ENCODE measurements at places on chromosomes 1 and 21.

GRCh38 chr1:93839307-93839706 lies 39.7 kb downstream of the DNTTIP2 start:
- no peak for DNase-seq

GRCh38 chr1:22665752-22666151 lies 12.7 kb downstream of the C1QB start:
- DNase-seq = no peak

- no peak for DNase-seq
These were observed 10.1 kb upstream of the MEF2D start for GRCh38 chr1:156510709-156511108.

GRCh38 chr1:24990779-24991641 lies 60.9 kb upstream of the RUNX3 start:
- no peak for DNase-seq

DNA sequence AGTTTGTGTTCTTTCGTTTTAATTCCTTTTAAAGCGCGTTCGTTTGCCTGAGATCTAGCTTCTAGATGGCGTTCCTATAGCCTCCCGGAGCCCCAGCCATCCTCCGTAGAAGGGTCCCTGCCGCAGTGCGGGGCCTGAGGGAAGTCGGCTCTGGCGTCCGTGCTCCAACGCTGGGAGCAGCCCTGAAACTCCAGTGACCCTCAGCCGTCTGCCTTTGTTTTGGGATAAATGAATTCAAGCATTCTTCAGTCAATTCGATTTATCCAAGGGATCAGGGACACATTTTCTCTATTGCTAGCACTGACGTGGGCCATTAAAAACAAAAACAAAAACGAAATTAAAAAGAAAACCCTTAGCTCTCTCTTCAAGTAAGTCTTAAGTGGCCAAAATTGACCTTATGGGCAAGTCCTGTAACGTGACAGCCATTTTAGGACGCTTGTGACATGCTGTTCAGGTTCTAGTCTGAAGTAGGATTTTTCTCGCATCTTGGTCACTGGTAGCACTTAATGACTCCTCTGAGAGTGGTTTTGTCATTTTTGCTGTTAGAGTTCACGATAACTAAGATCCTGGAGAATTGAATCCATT lies 742 bp upstream of the HSPA13 start:
- no peak for DNase-seq

- DNase-seq = no peak
These were observed 1.3 kb upstream of the RCOR3 start for GRCh38 chr1:211257826-211258225.

- no peak for DNase-seq
These were observed at the start of gene KRTAP21-2 for GRCh38 chr21:30747159-30747558. KRTAP21-2 (minus strand) TSS chr21:30747259; CDS start chr21:30747202, 57 bp downstream.

DNA sequence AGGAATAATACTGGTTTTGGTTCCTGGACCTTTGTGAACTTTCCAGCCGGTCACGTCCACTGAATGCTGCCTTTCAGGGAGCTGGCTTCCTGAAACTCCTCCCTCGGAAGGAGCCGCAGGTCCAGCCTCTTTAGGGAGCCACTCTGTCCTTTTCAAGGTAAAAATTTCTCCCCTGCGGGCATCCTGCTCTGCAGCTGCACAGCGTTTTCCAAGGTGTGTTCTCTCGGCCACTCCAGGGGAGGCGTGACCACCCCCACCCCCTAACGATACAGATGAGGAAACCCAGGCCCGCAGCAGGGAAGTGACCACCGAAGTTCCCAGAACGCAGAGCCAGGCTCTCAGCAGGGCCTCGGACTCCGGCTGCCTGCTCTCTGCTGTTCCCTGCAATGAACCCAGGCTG lies 21.5 kb downstream of the PADI2 start:
- no peak for DNase-seq

All from stimulated activated CD8-positive, alpha-beta memory T cell treated with anti-CD3 and anti-CD28 coated beads, Interleukin-4, amount 100 ng/mL, for 4 hours (primary cell).